ENCODE measurements at places on chromosomes 5 and 9.
A peak's percentile ranks its signal among the peaks of the same experiment; 100 is the strongest.

- no peak for DNase-seq
Measured at GRCh38 chr5:157611571-157612476, 36.2 kb upstream of the ADAM19 start.

DNA sequence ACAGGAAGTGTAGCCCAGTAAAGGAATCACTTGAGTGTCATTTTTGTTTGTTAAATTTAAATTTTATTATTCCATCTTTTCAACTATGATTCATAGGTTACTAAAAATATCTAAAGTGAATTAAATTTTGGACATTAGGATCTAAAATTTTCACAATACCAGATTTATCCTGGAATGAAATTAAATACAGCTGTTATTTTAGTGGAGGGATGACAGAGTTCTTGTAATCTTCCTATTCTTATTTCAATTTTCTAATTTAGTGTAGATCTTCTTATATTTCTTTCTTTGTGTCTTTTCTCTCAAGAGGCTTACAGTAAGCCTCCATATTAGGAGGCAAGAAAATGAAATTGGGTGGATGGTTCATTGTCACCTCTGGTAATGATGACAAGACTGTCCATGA lies 167.9 kb upstream of the TNC start:
- no peak for DNase-seq

GRCh38 chr5:137760719-137761516 lies 6.8 kb upstream of the HNRNPA0 start:
- DNase-seq, result no peak

- DNase-seq, result no peak
Measured at GRCh38 chr5:175749591-175749990, 91.7 kb downstream of the HRH2 start.

GRCh38 chr9:113361304-113362018 lies 12.1 kb downstream of the BSPRY start:
- no peak for DNase-seq

GRCh38 chr5:160843240-160843639 lies 8.8 kb downstream of the ATP10B start:
- DNase-seq, result no peak

GRCh38 chr5:72034770-72035169 lies 72.5 kb upstream of the MAP1B start:
- no peak for DNase-seq

DNA sequence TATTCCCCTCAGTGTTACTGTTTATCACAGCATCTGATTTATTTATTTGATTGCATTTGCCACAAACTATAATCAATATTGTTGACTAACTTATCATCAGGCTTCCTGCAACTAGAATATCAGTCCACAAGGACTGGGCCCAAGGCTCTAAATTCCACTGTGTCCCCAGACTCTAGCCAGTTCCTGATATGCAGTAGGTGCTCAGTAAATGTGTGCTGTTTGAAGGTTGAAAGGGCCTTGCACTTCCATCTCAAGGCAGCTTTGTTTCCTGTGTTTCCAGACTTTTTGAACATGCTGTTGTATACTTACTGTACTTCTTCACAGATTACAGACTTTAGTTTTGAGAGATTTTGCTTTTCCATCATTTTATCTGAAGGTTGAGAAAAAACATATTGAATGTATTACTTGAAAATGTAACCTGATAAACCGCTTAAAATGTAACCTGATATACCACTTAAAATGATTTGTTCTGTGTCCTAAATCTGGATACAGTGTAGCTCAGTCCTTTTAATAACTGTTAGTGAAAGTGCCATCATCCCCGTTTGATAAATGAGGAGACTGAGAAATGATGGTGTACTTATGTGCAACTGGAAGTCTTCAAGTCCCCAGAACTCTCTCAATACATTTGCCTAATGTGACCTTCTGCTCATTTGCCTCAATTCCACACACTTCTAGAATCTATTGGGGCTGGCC lies 18.7 kb downstream of the KIAA1191 start:
- DNase-seq, result no peak

DNA sequence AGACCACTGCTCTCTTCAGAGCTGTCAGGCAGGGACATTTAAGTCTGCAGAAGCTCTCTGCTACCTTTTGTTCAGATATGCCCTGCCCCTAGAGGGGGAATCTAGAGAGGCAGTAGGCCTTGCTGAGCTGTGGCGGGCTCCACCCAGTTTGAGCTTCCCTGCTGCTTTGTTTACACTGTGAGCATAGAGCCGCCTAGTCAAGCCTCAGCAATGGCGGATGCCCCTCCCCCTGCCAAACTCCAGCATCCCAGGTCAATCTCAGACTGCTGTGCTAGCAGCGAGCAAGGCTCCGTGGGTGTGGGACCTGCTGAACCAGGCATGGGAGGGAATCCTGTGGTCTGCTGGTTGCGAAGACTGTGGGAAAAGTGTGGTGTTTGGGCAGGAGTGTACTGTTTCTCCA lies 59.9 kb downstream of the CAVIN4 start:
- no peak for DNase-seq

GRCh38 chr5:78985116-78985724 lies at the start of gene ARSB:
TSS of gene ARSB (minus strand) at chr5:78985310. CDS start at chr5:78985248, 62 bp downstream.
- DNase-seq, result peak; percentile 29

GRCh38 chr9:29339387-29339786 lies 1766.1 kb upstream of the C9orf72 start:
- DNase-seq, result no peak

- DNase-seq, result no peak
Measured at GRCh38 chr5:6692906-6693305, 20.3 kb upstream of the TENT4A start.

GRCh38 chr9:111815285-111816070 lies 20.7 kb upstream of the SHOC1 start:
- no peak for DNase-seq

- no peak for DNase-seq
Measured at GRCh38 chr5:69512740-69513260, 20.2 kb downstream of the OCLN start.

DNA sequence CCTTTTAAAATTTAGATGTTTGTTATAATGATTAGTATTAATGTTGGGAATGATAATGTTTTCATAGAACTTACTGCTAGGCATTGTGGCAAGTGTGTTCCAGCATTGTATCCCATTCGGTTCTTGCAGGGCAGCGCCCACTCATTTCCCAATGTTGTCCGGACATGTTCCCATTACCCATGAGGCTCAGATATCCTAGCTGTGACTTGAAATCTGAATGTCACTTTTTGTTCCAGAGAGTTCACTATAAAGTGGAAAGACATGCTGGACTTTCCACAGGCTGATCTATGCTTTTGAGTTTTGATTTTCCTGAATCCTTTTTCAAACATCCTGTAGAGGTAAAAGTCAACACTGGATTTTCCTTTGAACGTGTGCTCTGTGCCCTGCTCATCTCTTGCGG lies 329.1 kb downstream of the MARCHF11 start:
- DNase-seq, result no peak

DNA sequence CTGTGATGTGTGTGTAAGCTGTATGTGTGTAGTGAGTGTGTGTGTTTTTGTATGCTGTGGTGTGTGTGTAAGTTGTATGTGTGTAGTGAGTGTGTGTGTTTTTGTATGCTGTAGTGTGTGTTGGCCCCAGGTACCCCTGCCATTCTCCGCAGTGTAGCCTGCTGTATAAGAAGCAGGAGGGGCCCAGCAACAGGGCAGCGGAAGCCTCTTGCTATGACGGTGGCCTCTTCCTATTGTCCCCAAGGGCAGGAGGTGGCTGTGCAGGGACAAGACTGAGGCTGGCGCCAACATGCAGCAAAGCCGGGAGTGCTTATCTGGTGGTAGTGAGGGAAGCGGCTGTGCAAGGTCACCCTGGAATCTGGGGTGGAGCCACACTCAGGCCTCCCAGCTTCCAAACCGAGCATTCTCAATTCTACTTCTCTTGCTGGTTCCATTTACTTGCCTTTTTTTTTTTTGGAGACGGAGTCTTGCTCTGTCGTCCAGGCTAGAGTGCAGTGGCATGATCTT lies 5.1 kb downstream of the SPAAR start:
- DNase-seq, result no peak

- no peak for DNase-seq
Measured at GRCh38 chr5:11400316-11400715, 503.9 kb downstream of the CTNND2 start.

- no peak for DNase-seq
Measured at GRCh38 chr9:14935106-14935751, 25.0 kb upstream of the FREM1 start.

DNA sequence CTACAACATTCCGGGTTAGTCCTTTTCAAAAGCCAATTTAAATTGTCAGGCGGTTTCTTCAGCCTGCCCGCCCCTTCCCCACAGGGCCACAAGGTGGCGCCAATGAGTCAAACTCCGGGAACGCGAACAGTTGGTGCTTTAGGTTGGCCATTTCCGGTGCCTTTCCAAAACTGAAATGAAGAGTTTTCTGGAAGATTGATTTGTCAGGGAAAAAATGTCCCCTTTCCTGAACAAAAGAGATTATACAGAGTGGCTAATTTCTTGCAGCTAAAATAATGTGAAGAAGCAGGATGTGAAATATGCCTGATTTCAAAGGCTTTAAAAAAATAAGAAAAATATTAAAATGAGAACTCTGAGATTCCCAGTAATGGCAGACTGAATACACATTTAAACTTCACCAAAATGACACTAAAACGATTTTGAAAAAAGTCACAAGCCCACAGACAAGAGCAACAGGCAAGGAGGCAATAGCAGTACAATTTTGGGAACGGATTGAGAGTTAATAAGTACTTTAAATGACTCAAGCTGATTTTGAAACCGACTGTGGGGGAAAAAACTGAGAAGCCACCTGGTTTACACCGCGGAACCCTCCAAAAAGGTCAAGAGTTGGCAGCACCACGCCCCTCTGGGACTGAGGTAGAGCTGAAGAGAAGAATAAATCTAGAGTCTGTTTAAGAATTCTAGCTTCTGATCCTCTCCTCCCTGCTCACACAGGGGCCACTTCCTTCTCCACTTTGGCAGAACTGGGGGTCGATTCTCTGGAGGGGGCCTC lies 45.7 kb downstream of the SLC46A2 start:
- DNase-seq, result peak; percentile 59

- no peak for DNase-seq
Measured at GRCh38 chr9:25557645-25558300, 120.5 kb downstream of the TUSC1 start.

- no peak for DNase-seq
Measured at GRCh38 chr5:128424646-128425045, 113.4 kb downstream of the FBN2 start.

GRCh38 chr5:42632354-42632900 lies 124.2 kb upstream of the CCDC152 start:
- no peak for DNase-seq

- DNase-seq, result no peak
Measured at GRCh38 chr9:116646661-116647514, 40.2 kb upstream of the TRIM32 start.

GRCh38 chr5:170011751-170012150 lies 31.5 kb upstream of the INSYN2B start:
- DNase-seq, result no peak

- DNase-seq, result no peak
Measured at GRCh38 chr5:174573221-174573994, 151.0 kb upstream of the MSX2 start.

DNA sequence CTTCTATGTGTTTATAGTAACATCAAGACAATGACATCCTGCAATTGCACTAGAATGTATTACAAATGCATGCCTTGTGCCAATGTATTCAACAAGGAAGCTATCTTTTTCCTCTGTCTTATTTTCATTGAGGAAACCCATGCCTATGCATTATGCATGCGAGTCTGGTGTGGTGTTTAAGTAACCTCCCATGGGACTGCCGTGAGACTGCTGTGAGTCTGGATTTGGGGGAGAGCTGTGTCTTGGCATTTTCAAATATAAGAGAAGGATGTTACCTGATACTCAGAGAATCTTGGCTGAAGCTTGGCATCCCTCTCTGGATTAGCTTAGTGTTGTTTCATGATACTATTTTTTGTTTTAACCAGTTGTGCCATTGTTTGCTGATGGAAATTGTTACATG lies 98.3 kb downstream of the F2RL2 start:
- no peak for DNase-seq

DNA sequence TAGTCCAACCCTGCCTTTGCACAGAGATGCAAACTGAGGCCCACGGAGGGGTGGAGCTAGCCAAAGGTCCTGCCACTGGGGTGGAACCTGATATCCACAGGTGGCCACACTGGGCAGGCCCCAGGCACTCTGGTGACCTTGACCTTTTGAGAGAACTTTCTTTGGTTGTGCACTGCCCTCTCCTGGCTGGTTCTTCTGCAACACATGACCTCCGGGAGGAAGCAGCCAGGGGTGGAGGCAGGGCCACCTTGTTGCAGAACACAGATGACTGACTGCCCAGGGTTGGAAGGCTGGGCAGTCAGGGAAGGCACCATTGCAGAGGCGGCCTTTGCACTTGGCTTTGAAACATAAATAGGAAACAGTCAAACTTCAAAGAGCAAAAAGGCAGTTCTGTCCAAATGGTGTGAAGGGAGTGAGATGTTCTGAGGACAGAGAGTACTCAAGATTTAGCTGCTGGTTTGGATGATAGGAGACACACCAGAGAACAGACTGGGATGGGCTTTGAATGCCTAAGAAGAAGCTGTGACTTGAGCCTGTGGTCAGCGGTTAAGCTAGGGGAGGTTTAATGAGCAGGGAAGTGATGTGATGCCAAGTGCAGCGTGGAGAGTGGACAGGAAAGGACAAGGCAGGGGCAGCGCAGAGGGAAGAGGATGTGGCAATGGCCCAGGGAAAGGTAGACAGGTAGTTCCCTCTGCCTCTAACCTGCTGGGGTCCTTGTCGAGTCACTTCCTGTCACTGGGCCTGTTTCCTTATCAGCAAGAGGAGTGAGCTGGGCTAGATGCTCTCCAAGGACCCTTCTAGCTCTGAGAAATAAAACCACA lies 6.8 kb upstream of the TCOF1 start:
- no peak for DNase-seq

DNA sequence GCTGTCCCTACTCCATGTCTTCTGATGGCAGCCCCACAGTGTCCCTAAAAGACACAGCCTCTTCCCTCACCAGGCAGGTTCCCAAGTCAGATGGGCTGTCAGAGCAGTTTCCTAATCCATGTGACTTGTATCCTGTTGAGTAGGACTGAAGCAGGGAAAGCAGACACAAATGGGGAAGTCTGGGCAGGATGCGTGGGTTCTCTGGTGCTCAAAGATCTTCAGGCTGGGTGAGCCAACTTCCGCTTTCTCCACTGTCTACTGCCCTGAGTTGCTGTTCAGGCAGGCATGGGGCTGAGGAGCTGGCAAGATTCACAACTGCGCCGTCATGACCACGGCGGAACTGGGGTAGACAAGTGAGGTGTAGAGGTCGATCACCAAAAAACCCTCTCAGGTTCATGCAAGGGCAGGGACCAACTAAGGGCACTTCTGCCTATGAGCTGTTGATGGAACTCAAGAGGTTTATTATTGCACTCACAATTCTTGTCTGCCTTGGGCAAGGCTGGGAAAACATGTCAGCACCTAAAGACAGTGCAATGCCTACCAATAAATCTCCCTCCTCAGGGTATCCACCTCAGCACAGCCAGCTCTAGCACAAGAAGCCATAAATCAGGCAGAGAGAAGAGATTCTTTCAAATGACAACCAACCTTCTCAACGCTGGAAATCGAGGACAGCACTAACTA lies 83.4 kb downstream of the RAPGEF1 start:
- peak; percentile 57 for DNase-seq

DNA sequence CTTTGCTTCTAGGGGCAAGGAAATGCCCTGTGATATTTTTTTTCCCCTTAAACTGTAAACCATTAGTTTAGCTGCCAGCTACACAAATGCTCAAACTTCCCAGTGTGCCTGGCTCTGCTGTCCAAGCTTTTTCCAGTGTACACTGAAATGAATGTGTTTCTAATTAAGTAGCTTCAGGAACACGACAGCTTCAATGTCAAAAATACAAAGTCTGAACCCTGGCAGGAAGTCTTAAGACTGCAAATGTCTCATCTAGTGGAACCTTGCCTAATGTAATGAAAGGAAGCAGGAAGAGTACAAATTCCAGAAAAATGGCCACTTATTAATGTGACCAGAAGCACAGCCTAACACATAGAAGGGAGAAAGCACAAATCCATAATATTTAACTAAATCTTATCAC lies 255.2 kb downstream of the CRB2 start:
- no peak for DNase-seq
